SJSA1 (cell line): ENCODE measurements at places on chromosomes 7 and 10. TPM values are rescaled to one million over a fixed set of nuclear protein-coding genes. Genes with fewer than 3 reads are reported as not detected.

Gene PNLIP
- not detected in 2 replicates for total RNA-seq

Gene ARID5B
- 15.5 and 34.0 TPM in 2 replicates for total RNA-seq

Gene AGR2
- not detected in 2 replicates for total RNA-seq

Gene GHRHR
- total RNA-seq, result not detected in 2 replicates

DNA sequence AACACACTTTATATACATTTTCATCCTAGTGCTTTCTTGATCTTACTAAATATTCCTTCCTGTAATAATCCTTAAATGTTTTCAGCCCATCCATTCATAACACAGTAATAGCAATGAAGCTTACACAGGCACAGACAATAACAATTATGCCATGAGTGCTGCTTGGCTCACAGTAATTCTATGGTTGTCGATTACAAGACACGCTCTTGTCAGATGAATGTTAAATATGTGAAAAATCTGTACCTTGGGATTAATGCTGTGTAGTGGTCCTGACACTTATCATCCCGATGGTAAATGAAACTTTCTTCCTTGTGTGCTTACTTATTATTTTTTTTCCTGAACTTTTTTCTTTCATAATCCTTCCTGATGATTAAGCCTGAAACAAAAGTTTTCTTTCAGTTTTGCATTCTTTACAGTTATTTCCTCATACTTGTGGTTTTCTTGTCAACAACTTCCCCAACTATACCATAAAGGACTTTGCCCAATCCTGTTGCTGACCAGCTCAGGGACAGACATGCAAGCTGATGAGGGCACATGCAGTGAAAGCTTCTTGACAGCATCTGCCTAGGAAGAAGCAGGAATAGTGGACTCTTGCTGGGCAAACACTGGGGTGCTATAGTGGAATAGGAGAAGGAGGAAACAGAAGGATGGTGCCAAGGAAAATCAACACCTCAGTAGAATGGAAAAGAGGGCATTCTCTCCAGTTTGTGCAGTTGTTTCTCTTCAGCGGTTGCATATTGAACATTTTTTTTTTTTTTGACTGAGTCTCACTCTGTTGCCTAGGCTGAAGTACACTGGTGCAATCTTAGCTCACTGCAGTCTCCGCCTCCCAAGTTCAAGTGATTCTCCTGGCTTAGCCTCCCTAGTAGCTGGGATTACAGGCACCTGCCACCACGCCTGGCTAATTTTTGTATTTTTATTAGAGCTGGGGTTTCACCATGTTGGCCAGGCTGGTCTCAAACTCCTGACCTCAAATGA lies 6.7 kb upstream of the MGAM2 start:
- H3K4me1 ChIP-seq, result no peaks in the 10 kb centered on the region
- H3K36me3 ChIP-seq, result no peaks in the 10 kb centered on the region
- DNase-seq, result no peak
- no peaks in the 10 kb centered on the region for H3K27me3 ChIP-seq
- no peak overlapping the region for H3K27ac ChIP-seq

DNA sequence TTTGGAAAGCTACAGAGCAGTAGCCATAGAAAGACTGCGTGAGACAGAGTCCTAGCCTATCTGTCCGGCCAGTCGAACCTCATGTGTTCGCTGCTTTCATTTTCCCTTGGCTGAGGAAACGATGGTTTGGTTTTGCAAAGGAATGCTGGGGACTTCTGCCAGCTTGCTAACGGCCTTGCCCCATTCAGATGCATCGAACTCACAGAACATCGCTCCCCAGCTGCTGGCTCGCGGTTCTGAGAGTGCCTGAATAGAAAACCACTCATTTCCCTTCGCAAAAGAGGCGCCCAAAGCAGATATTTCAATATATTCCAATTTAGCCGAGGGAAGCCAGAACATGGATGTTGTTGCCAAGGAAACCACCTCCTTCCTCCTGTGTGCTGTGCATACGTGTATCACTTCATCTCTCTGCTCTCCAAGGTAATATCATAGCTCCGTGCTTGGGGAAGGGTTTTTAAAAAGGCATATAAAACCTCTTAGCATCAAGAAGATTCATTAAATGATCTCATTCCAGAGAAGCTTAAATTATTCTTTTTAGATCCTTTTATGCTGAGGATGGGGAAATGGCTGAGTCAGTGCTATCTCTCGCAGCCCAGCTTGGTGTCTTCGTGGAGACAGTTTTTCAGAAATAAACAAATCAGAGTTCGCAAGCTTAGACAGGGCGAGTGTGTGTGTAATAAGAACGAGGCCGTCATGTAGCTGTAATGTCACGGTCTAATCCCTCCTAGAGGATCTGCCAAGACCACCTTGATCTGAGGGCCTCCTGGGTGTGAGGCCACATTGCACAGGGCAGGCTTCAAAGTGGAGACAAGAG lies 215.2 kb downstream of the RPS24 start:
- no peak for DNase-seq
- no peaks in the 10 kb centered on the region for H3K27me3 ChIP-seq
- H3K36me3 ChIP-seq, result no peaks in the 10 kb centered on the region

DNA sequence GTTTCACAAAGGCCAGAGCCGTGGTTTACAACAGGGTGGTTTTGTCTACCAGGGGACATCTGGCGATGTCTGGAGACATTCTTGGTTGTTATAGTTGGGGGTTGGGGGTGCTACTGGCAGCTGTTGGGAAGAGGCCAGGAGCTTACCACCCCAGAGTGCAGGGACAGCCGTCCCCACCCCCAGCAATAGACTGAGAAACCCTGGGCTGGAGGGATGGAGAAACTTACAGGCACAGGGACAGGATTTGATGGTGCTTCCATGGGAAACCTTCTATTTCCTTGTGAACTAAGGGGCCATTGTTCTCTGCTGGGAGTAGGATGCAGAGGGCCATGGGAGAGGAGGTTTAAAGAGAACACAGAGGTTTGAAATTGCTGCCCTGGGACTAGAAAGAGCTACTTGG lies 10.9 kb downstream of the ADCK2 start:
- no peaks in the 10 kb centered on the region for H3K27me3 ChIP-seq
- no peaks in the 10 kb centered on the region for H3K36me3 ChIP-seq
- no peak overlapping the region for H3K4me3 ChIP-seq
- no peaks in the 10 kb centered on the region for H3K4me1 ChIP-seq

- 0 out of 2 replicates have a peak, but pooled peaks cover 2% of the 10 kb centered on the region for H3K27me3 ChIP-seq
- H3K4me1 ChIP-seq, result no peaks in the 10 kb centered on the region
- no peak overlapping the region for H3K27ac ChIP-seq
- DNase-seq, result no peak
- H3K36me3 ChIP-seq, result no peaks in the 10 kb centered on the region
Measured at GRCh38 chr10:126804396-126804795, 100.8 kb upstream of the DOCK1 start.

DNA sequence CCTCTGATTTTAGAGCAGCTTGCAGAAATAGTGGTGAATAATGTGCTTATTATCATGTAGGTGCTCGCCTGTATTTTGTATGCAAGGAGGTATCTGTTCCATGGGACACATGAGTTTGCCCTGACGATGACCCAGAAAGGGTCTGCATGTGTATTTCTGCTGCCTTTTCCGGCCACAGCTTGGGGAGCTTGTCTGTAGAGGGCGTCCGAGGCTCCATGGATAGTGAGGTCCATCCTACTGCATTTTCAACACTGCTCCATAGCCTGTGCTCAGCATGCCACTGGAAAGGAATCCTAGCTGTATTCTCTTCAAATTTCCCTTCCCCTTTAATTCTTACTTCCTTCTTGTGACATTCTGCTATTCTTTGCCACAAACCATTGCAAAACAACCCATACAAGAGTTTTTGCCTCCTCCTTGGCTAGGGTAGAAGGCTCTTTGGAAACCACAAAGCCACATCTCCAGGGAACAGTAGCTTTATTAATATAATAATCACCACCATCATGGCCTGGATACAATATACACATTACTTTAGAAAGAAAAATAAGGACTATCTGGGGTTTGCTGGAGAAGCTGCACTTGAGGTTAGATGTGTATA lies 127.7 kb downstream of the DYNC1I1 start:
- H3K4me1 ChIP-seq, result no peaks in the 10 kb centered on the region
- H3K4me3 ChIP-seq, result no peak overlapping the region
- no peak overlapping the region for H3K27ac ChIP-seq
- H3K36me3 ChIP-seq, result no peaks in the 10 kb centered on the region

DNA sequence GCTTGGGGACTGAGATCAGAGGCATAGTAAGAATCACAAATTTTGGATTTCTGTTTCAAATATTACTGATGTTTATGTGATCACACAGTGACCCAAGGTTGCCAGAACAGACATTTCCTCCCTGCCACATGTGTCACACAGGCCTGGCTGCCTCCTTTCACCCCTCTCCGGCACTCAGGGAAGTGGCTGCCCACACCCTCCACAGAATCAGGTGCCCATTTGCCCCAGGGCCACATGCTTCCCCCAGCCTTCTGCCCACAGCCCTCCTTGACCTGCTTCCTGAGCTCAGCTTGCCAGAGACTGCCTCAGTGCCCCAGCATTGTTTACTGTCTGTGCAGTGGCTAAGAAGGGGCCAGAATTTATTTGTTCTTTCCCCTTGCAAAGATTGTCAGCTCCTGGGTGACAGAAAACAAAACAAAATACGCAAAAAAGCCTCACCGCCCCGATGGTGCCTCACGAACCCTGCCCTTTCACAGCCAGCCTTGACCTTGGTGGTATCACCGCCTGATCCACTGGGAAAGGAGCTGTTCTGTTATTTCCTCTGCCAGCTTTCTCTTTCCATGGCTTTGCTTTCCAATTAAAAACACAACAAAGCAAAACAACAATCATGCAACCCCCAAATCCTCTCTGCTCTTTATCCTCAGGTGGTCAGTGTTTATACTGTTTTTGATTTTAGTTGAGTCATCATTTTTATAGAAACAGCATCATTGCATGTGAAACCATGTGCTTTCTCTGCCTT lies 52.8 kb downstream of the CHN2 start:
- DNase-seq, result no peak
- no peaks in the 10 kb centered on the region for H3K4me1 ChIP-seq
- peaks cover 26% of the 10 kb centered on the region for H3K27me3 ChIP-seq
- H3K4me3 ChIP-seq, result no peak overlapping the region
- H3K27ac ChIP-seq, result no peak overlapping the region
- H3K36me3 ChIP-seq, result no peaks in the 10 kb centered on the region

- no peak overlapping the region for H3K27ac ChIP-seq
- no peak overlapping the region for H3K4me3 ChIP-seq
- peaks cover 7% of the 10 kb centered on the region for H3K27me3 ChIP-seq
Measured at GRCh38 chr7:101507791-101508252, 121.3 kb downstream of the MYL10 start.

DNA sequence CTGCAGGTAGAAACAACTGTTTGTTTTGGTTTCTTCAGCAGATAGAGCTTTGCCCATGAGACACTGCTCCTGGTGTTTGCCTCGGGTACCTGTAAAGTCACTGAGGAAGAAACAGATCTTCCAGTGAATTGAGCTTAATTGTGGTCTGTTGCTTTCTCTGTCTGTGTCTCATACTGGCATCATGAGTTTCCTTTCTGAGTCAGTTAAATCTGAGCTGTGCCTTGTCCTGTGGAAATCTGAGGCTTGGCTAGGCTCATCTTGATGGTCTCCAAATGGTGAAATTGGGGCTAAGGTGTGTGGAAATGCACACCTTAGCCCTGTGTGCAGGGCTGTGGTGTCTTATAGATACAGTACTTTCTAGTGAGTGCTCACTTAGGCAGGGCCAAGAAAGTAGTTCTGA lies 67.4 kb downstream of the GBF1 start:
- no peaks in the 10 kb centered on the region for H3K27me3 ChIP-seq
- peaks cover 42% of the 10 kb centered on the region for H3K4me1 ChIP-seq
- H3K4me3 ChIP-seq, result no peak overlapping the region
- H3K27ac ChIP-seq, result no peak overlapping the region
- DNase-seq, result no peak

GRCh38 chr7:79984210-79984609 lies 150.4 kb upstream of the GNAI1 start:
- H3K4me1 ChIP-seq, result peaks cover 87% of the 10 kb centered on the region
- H3K27me3 ChIP-seq, result no peaks in the 10 kb centered on the region

GRCh38 chr10:72887043-72887442 lies 6.5 kb upstream of the OIT3 start:
- H3K27me3 ChIP-seq, result no peaks in the 10 kb centered on the region
- no peaks in the 10 kb centered on the region for H3K4me1 ChIP-seq
- DNase-seq, result no peak
- H3K4me3 ChIP-seq, result no peak overlapping the region

- H3K4me3 ChIP-seq, result no peak overlapping the region
- no peak overlapping the region for H3K27ac ChIP-seq
- H3K4me1 ChIP-seq, result no peaks in the 10 kb centered on the region
- DNase-seq, result no peak
- no peaks in the 10 kb centered on the region for H3K27me3 ChIP-seq
- no peaks in the 10 kb centered on the region for H3K36me3 ChIP-seq
Measured at GRCh38 chr7:121212036-121212435, 116.8 kb upstream of the WNT16 start.

- H3K36me3 ChIP-seq, result peaks cover 53% of the 10 kb centered on the region
- H3K4me1 ChIP-seq, result peaks cover 10% of the 10 kb centered on the region
- peak overlapping the region; percentile 93 for H3K4me3 ChIP-seq
- H3K27ac ChIP-seq, result peak overlapping the region; percentile 93
- H3K27me3 ChIP-seq, result no peaks in the 10 kb centered on the region
Measured at GRCh38 chr10:14839305-14839695, 1.2 kb downstream of the HSPA14 start.

DNA sequence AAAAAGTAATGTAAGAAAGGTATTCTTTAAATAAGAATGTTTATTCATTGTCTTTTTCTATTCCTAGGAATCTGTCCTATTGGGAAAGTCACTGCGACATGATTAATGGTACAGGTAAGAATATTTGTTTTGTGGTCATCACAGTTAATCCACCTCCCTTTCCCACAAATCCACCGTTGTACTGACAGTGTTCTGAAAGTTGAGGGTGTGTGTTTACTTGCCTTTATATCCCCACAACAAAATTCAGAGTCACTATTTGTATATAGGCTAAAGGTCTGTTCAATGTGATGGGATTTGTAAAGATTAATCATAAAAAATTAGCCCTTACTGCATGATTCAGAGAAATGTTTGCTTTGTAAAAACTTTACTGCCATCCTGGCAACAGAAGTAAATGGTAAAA lies 27.9 kb downstream of the CD36 start:
- no peaks in the 10 kb centered on the region for H3K4me1 ChIP-seq
- H3K4me3 ChIP-seq, result no peak overlapping the region
- no peaks in the 10 kb centered on the region for H3K36me3 ChIP-seq
- H3K27me3 ChIP-seq, result 0 out of 2 replicates have a peak, but pooled peaks cover 5% of the 10 kb centered on the region
- DNase-seq, result no peak

- peaks cover 15% of the 10 kb centered on the region for H3K4me1 ChIP-seq
- no peaks in the 10 kb centered on the region for H3K36me3 ChIP-seq
- H3K27me3 ChIP-seq, result no peaks in the 10 kb centered on the region
- no peak for DNase-seq
Measured at GRCh38 chr10:46325021-46325420, 38.2 kb downstream of the ANTXRL start.

- H3K27me3 ChIP-seq, result no peaks in the 10 kb centered on the region
- no peaks in the 10 kb centered on the region for H3K36me3 ChIP-seq
- H3K27ac ChIP-seq, result no peak overlapping the region
- no peak for DNase-seq
- no peaks in the 10 kb centered on the region for H3K4me1 ChIP-seq
Measured at GRCh38 chr7:30359957-30360356, 75.6 kb downstream of the ZNRF2 start.
